SJCRH30 (cell line): ENCODE measurements at places on chromosomes 12 and 14. TPM values are rescaled to one million over a fixed set of nuclear protein-coding genes. Genes with fewer than 3 reads are reported as not detected.

The HHIPL1 gene
- not detected in 2 replicates for total RNA-seq

The BCL11B gene
- total RNA-seq = 1.7 and 2.2 TPM in 2 replicates

DNA sequence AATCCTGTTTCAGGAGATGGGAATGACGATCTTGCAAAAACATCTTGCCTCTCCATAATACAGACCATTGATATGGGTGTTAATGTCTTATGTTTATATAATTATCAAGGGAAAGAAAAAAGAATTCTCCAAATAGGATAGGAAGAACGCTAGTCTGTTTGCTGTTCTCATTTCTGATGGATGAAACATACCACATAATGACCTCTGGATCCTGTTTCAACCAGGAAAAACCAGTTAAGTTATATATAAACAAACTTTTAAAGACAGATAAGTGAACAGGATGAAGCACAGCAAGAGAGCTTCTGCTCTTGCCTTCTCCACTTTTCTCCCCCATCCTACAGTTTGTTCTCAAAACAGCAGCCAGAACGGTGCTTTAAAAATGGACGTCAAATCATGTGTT, 27.8 kb downstream of the COQ6 start:
- DNase-seq = no peak

The MANSC4 gene
- not detected in 2 replicates for total RNA-seq

GRCh38 chr14:32865827-32866376, 72.8 kb upstream of the NPAS3 start:
- DNase-seq = peak; percentile 6

- no peak for DNase-seq
Measured at GRCh38 chr14:58118097-58118815, 33.8 kb downstream of the ARMH4 start.

DNA sequence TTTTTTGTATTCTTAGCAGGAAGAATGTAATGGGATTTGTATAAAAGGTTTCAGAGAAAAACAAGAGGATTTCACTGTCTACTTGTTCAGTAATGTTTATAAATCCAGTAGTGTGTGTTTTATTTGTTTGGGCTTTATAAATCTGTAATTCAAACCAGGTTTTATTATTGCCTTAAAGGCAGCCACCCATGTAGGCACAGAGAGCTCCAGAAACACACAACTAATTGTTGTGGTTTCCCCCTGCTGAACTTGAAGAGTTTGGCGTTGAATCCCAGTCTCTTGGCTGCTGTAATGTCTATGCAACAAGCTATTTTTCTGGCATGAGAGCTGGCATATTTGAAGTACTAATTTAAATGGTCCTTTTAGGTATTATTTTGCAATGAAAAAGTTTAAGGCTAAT, 63.4 kb upstream of the SLCO1C1 start:
- peak; percentile 36 for DNase-seq

The OR4E2 gene
- not detected in 2 replicates for total RNA-seq

- no peak for DNase-seq
Measured at GRCh38 chr12:116423094-116423493, 136.1 kb upstream of the MAP1LC3B2 start.

DNA sequence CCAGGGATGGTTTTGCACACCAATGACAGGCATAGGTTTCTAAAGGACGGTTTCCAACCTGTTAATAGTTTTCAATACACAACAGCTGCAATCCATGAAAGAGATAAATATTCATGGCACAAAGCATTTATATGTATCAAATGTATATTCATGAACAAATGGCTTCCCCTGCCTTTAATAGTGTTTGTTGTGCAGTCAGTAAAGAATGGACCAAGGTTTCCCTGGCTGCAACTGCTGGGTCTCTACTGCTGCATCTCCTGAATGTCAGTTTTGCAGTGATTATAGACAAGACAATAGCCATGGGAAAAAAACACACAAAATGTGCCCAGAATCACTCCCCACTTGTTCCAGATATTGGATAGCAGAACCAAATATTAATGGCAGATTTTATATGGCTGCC, 284.1 kb downstream of the BTG1 start:
- DNase-seq = no peak

The EIF2S3B gene
- 12.9 and 13.7 TPM in 2 replicates for total RNA-seq

GRCh38 chr14:72699852-72700257, 194.0 kb downstream of the DPF3 start:
- DNase-seq = no peak

- DNase-seq = no peak
Measured at GRCh38 chr14:79325071-79325470, 886.2 kb downstream of the DIO2 start.

GRCh38 chr12:68871921-68872320, 61.0 kb downstream of the CPM start:
- DNase-seq = no peak

DNA sequence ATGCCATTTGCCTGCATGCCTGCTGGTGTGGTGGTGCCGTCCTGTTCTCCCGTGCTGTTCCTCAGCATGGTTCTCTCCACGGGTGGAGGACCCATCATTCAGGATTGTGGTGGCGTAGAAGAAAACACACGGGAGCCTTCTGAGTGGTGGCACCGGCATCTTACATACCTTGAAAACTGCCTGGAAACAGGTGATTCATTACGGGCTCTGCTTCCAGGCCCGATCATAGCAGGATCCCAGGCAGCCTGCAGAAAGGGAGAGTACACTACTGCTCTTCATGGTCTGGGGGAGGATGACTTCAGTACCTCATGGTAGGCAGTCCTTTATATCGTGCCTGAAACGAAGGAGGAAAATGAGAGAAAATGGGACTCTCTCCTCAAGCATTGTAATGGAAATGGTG, 66.6 kb upstream of the KCNA5 start:
- DNase-seq = no peak

GRCh38 chr14:21113369-21113768, 12.5 kb downstream of the TMEM253 start:
- no peak for DNase-seq

GRCh38 chr14:57652769-57653168, 159.1 kb upstream of the CCDC198 start:
- DNase-seq = no peak

DNA sequence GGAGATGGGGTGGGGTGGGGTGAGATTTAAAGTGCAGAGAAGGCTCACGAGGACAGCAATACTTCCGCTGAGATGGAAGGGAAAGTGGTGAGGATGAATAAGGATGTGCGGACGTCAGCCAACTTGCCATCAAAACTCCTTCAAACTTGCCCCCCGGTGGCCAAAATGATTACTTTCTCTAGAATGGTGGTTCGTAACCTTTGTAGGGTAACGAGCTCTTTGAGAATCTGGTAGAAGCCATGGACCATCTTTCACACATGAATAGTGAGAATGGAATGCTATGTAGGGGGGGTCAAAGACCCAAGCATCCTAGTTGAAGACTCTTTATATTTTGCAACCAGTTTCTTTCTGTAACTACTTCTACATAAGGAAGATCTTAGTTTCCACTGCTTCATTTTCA, 245.9 kb upstream of the DDHD1 start:
- DNase-seq = peak; percentile 54

The MGAT4C gene
- total RNA-seq = 0.03 and 0.14 TPM in 2 replicates

The TMCC3 gene
- 2.4 and 2.5 TPM in 2 replicates for total RNA-seq

DNA sequence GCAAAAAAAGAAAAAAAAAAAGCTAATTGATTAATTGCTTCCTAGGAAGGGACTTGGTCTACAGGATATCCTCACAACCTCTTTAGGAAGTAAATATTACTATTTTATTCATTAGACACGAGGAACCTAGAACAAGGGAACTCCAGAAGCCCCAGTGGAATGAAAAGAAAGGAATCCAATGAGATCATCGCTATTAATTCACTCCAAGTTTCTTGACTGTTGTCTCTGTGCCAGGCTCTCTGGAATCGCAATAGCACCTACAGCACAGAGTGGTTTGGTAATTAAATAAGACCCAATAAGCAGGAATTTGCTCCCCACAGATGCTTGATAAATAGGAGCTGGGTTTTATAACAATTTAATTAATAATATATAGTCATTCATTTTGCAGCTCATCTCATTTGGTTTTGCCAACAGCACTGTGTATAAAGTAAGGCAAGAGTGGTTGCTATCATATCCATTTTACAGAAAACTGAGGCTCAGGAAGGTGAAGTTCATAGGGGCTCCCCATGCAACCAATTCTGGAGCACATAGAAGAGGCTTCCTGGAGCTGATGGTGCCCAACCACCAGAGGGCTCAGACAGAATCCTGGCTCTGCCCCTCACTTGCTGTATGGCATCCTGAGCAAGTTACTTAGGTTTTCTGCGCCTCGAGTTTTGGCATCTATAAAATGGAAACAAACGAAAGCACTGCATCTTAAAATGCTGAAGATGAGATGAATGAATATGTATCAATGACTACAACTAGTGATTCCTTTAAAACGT, 420.2 kb downstream of the MED13L start:
- no peak for DNase-seq
